ENCODE measurements at places on chromosomes 4 and X. TPM values are rescaled to one million over a fixed set of nuclear protein-coding genes. Genes with fewer than 3 reads are reported as not detected.

The LAMP2 gene
- 111 TPM for total RNA-seq

DNA sequence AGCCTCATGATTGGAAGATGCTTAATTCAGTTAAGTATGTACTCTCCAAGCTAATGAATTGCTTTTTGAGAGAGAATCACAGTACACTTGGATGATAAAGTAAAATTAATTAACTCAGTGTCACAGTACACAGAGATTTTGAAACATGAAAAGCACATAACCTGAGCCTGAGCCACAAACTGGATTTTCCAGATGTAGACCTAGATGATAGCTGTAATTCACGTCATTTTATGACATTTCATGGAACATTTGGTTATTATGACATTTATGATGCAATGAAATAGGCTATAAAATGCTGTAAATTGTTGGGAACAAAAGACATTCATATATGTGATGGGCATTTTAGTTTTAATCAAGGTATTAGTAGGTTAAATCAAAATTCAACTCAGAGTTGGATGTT, 983.7 kb downstream of the STPG2 start:
- no peaks in the 10 kb centered on the region for H3K36me3 ChIP-seq
- no peak for DNase-seq
- no peak overlapping the region for H3K4me3 ChIP-seq
- no peak overlapping the region for H3K27ac ChIP-seq
- no peaks in the 10 kb centered on the region for H3K4me1 ChIP-seq

The SLIT2 gene
- total RNA-seq, result 1.8 TPM

DNA sequence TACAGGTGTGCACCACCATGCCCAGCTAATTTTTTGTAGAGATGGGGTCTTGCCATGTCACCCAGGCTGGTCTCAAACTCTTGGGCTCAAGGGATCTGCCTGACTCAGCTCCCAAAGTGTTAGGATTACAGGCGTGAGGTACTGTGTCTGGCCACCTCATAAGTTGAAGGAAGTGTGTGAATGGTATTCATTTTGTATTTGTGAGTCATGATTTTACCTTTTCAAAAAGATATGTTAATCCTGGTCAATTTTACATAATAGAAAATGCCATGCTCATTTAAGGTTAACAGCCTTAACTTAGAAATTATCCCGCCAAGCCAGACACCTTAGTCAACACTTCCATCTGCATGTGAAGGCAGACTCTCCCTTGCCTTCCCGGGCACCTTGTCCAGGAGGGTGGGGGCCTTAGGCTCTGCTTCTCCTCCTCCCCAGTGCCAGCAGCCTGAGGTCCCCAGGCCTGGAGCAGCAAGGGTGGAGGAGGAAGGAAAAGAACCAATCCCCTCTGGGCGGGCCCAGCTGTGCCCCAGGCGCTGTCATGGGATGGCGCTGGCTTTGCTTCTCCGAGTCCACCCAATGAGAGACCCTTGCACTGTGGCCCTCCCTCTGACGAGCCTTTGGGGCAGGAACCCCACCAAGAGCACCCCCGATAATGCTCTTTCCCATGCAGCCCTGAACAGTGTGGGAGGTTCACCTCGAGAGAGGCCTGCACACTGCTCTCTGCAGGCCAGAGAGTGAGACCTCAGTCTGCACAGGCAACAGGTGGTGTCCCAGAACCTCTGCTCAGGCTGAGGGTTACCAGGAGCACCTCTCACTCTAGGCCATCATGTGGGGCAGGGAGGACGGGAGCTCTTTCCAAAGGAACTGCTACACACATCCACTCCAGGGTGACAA, 37.3 kb downstream of the RNF212 start:
- H3K27ac ChIP-seq, result no peak overlapping the region
- H3K4me3 ChIP-seq, result no peak overlapping the region
- no peak for DNase-seq
- H3K27me3 ChIP-seq, result no peaks in the 10 kb centered on the region
- H3K36me3 ChIP-seq, result no peaks in the 10 kb centered on the region

GRCh38 chr4:62324215-62324614, 1124.1 kb downstream of the ADGRL3 start:
- DNase-seq, result no peak
- H3K36me3 ChIP-seq, result no peaks in the 10 kb centered on the region
- no peak overlapping the region for H3K27ac ChIP-seq

DNA sequence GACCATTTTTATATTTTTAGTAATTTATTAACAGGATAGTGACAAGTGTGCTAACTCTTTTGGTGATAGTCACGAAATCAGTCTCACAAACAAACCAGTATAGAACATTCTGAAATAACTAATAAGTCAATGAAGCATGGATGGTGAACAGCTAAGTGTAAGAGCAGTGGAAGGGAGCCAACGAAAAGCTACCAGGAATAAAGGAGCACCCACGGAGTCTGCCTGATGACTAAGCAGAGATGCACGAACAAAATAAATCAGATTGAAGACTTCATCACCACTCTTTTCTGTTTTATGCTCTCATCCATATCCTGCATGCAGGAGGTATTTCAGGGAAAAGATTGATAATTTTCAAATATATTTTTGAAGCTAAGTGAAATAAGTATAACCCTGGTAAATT, 891.1 kb upstream of the HS3ST1 start:
- H3K36me3 ChIP-seq, result no peaks in the 10 kb centered on the region
- H3K4me1 ChIP-seq, result no peaks in the 10 kb centered on the region
- DNase-seq, result no peak

DNA sequence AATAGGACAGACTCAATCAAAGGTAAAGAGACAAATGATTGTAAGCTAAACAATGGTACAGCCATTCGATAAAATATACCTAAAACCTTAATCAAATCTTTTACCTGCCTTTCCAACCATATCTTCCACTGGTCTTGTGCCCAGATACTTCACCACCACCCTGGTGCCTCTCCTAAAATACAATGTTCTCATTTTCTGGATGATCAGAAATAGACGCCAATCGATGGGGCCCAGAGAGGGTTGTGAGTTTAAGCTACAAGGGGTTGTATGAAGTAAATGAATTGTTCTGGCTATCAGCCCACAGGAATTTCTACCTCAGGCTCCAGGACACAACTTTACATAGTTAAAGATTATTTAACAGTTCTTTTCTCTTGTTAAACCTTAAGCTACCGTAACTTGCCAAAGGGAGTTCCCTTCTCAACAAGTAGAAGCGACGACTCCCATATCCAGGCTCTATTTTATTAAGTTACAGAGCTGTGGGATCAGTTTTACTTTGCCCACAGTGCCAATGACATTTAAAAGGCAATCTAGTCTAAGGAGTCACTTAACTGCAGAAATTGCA, 99.1 kb downstream of the CHRNA9 start:
- no peak overlapping the region for H3K4me3 ChIP-seq
- peaks cover 36% of the 10 kb centered on the region for H3K36me3 ChIP-seq
- no peak overlapping the region for H3K27ac ChIP-seq
- no peak for DNase-seq
- no peaks in the 10 kb centered on the region for H3K27me3 ChIP-seq

The ZDHHC15 gene
- total RNA-seq, result 0.23 TPM

The GRIPAP1 gene
- 14.1 TPM for total RNA-seq

The SLITRK2 gene
- 0.08 TPM for total RNA-seq

The ABCG2 gene
- total RNA-seq, result 23.6 TPM

- H3K4me1 ChIP-seq, result peaks cover 5% of the 10 kb centered on the region
- no peaks in the 10 kb centered on the region for H3K27me3 ChIP-seq
- H3K27ac ChIP-seq, result no peak overlapping the region
- no peaks in the 10 kb centered on the region for H3K36me3 ChIP-seq
- H3K4me3 ChIP-seq, result no peak overlapping the region
Observed at GRCh38 chr4:1160351-1160750, 12.0 kb downstream of the SPON2 start.

- H3K4me3 ChIP-seq, result no peak overlapping the region
- H3K27ac ChIP-seq, result no peak overlapping the region
- no peaks in the 10 kb centered on the region for H3K4me1 ChIP-seq
- peaks cover 3% of the 10 kb centered on the region for H3K36me3 ChIP-seq
- no peak for DNase-seq
- H3K27me3 ChIP-seq, result no peaks in the 10 kb centered on the region
Observed at GRCh38 chrX:118763489-118763888, 36.1 kb downstream of the IL13RA1 start.

The ARAP2 gene
- total RNA-seq, result 5.3 TPM
